Activated CD4-positive, alpha-beta memory T cell treated with anti-CD3 and anti-CD28 coated beads, Interleukin-2, amount 10 ng/mL, durations not matched to agents 7 days and 5 days (primary cell): ENCODE measurements at places on chromosomes 4 and X. TPM values are rescaled to one million over a fixed set of nuclear protein-coding genes. Genes with fewer than 3 reads are reported as not detected.

Gene MAGED4
- 1.2 TPM for total RNA-seq

Gene CBLL2
- total RNA-seq, result not detected

Gene ARHGEF6
- 119 TPM for total RNA-seq

Gene SUV39H1
- 33.2 TPM for total RNA-seq

Gene DCAF8L2
- total RNA-seq, result not detected

Gene S100G
- not detected for total RNA-seq

Gene PNMA3
- total RNA-seq, result 3.3 TPM

Gene ANXA3
- total RNA-seq, result 0.38 TPM

Gene ANAPC10
- total RNA-seq, result 22.4 TPM

Gene NDP
- not detected for total RNA-seq

Gene ATP11C
- total RNA-seq, result 11.3 TPM

Gene NPNT
- total RNA-seq, result not detected

Gene AFP
- total RNA-seq, result not detected

Gene MAGEA12
- total RNA-seq, result not detected

Gene DUSP21
- not detected for total RNA-seq

Gene ARHGEF38
- total RNA-seq, result not detected

Gene PTPN13
- 5.3 TPM for total RNA-seq

Gene CCSER1
- total RNA-seq, result 0.73 TPM

Gene MAD2L1
- total RNA-seq, result 63.3 TPM

Gene F9
- not detected for total RNA-seq

Gene EDA
- 4.9 TPM for total RNA-seq

Gene TIMP1
- 183 TPM for total RNA-seq

Gene CT83
- total RNA-seq, result not detected

Gene TCP11X2
- total RNA-seq, result not detected

Gene SLC25A4
- total RNA-seq, result 3.8 TPM

Gene APEX2
- 26.8 TPM for total RNA-seq

Gene TAB3
- total RNA-seq, result 20.8 TPM

Gene DAPP1
- total RNA-seq, result 35.8 TPM

Gene FAM241A
- total RNA-seq, result 1.2 TPM

Gene GPR173
- not detected for total RNA-seq

Gene KLHL13
- not detected for total RNA-seq

Gene AR
- total RNA-seq, result 0.45 TPM

Gene DMD
- total RNA-seq, result 1.5 TPM

Gene CT45A3
- total RNA-seq, result not detected

Gene DUSP9
- total RNA-seq, result not detected

Gene MAB21L2
- not detected for total RNA-seq

Gene FGF16
- not detected for total RNA-seq

Gene MAGEA4
- total RNA-seq, result not detected

Gene NOX1
- not detected for total RNA-seq

Gene TDO2
- not detected for total RNA-seq

Gene POU3F4
- not detected for total RNA-seq

Gene HDAC6
- 90.3 TPM for total RNA-seq

Gene ZNF732
- not detected for total RNA-seq

Gene ADRA2C
- total RNA-seq, result not detected
